Neural progenitor cell (in vitro differentiated cells): ENCODE measurements at places on chromosomes 13 and 19. TPM values are rescaled to one million over a fixed set of nuclear protein-coding genes. Genes with fewer than 3 reads are reported as not detected.

DNA sequence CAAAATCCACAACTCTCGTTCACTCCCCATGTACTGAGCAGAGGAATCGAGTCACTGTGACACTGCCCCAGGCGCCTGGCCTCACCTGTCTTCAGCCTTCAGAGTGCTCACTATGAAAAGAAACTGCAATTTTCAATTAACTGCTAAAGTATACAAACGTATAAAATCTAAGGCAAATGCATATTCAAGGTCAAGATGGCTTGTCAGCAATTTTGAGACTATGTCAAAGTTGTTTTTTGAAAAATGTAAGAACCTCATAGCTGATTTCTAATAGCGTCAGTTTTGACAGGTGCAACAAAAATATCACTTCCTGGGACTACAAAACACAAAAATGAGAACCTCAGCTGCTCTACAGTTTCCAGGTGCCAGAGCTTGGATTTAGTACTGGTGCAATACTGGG lies 31.4 kb downstream of the TUBGCP3 start:
- no peaks in the 10 kb centered on the region for H3K27me3 ChIP-seq
- no peaks in the 10 kb centered on the region for H3K4me1 ChIP-seq
- no peak overlapping the region for H3K27ac ChIP-seq
- no peak overlapping the region for H3K4me3 ChIP-seq

GRCh38 chr13:47158593-47158992 lies 261.7 kb upstream of the HTR2A start:
- H3K4me1 ChIP-seq, result no peaks in the 10 kb centered on the region
- DNase-seq, result no peak
- H3K27me3 ChIP-seq, result no peaks in the 10 kb centered on the region
- no peak overlapping the region for H3K27ac ChIP-seq
- no peak overlapping the region for H3K4me3 ChIP-seq

GRCh38 chr19:50569938-50570540 lies 1.8 kb upstream of the LRRC4B start:
- DNase-seq, result no peak
- H3K4me3 ChIP-seq, result no peak overlapping the region
- no peaks in the 10 kb centered on the region for H3K36me3 ChIP-seq

GRCh38 chr13:74747186-74747955 lies 613.2 kb upstream of the KLF12 start:
- H3K36me3 ChIP-seq, result no peaks in the 10 kb centered on the region
- no peak overlapping the region for H3K27ac ChIP-seq
- no peaks in the 10 kb centered on the region for H3K4me1 ChIP-seq
- no peaks in the 10 kb centered on the region for H3K27me3 ChIP-seq

DNA sequence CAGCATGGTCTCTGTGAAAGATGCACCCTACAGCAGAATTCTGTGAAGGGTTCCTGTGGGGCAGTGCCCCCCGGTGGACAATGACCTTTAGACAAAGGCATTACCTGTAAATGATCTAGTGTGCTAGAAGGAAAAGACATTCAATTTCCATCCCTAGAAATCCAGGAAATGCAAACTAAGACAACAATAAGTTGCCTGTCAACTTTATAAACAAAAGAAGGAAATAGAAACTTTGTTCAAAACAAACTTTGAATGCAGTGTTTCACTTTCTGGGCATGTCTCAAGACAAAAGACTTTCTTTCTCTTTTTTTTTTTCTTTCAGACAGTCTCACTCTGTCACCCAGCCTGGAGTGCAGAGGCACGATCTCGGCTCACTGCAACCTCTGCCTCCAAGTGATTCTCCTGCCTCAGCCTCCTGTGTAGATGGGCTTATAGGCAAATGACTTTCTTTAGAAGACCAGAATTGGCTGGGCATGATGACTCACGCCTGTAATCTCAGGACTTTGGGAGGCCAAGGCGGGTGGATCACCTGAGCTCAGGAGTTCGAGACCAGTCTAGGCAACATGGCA lies 15.5 kb downstream of the TEX101 start:
- no peaks in the 10 kb centered on the region for H3K36me3 ChIP-seq
- no peak overlapping the region for H3K27ac ChIP-seq
- H3K4me3 ChIP-seq, result no peak overlapping the region
- no peak for DNase-seq
- no peaks in the 10 kb centered on the region for H3K4me1 ChIP-seq

FFAR3 gene
- total RNA-seq, result not detected in 2 replicates

PAK4 gene
- 9.7 and 34.3 TPM in 2 replicates for total RNA-seq
